Activated T-helper 1 cell treated with Interleukin-2 at 50 U/mL for 16 hours (primary cell): ENCODE measurements at places on chromosomes 12 and 14.

DNA sequence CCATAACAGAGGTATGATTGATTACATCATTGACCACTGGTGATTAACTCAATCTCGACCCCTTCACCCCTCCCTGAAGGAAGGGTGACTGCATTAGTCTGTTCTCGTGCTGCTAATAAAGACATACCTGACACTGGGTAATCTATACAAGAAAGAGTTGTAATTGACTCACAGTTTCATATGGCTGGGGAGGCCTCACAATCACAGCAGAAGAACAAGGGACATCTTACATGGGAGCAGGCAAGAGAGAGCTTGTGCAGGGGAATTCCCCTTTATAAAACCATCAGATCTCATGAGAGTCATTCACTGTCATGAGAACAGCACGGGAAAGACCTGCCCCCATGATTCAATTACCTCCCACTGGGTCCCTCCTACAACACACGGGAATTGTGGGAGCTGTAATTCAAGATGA is 55.9 kb upstream of the TMCC3 start:
- no peak for DNase-seq

GRCh38 chr12:6950811-6951540 is at the start of gene PTPN6:
Gene PTPN6, plus strand, starts transcription at chr12:6951356. Its CDS starts 157 bp downstream, at chr12:6951513.
- DNase-seq: no peak

DNA sequence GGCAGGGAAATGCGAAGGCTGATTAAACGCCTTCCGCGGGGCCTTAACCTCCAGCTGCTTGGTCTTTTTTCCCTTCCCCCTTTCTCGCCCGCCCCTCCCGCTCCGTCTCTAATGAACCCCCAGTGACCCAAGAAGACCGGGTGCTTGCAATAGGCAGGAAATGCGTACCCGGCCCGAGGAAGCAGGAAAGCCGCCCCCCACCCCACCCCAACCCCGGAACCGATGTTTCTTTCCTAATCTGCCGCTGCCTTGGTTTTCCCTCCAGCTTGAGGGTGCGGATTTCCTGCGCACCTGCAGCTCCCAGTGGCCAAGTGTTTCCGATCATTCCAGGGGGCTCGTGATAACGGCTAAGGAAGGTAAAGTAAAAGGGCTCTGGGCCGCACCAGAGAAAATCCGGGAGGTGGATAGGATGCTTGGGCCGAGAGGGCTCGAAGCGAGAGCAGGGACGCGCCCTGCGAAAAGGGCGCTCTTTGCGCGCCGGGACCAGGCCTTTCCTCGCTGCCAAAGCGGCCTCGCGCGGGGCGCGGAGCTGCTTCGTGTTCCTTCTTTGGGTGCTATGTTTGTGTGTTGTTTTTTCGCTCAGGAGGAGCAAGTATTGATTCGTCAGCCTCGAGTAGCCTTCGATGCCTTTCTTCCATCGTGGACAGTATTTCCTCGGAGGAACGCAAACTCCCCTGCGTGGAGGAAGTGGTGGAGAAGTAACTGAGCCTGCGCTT is 983 bp downstream of the MYF6 start:
- DNase-seq: no peak

GRCh38 chr14:100375266-100375962 is 52.3 kb downstream of the SLC25A47 start:
- DNase-seq: no peak

DNA sequence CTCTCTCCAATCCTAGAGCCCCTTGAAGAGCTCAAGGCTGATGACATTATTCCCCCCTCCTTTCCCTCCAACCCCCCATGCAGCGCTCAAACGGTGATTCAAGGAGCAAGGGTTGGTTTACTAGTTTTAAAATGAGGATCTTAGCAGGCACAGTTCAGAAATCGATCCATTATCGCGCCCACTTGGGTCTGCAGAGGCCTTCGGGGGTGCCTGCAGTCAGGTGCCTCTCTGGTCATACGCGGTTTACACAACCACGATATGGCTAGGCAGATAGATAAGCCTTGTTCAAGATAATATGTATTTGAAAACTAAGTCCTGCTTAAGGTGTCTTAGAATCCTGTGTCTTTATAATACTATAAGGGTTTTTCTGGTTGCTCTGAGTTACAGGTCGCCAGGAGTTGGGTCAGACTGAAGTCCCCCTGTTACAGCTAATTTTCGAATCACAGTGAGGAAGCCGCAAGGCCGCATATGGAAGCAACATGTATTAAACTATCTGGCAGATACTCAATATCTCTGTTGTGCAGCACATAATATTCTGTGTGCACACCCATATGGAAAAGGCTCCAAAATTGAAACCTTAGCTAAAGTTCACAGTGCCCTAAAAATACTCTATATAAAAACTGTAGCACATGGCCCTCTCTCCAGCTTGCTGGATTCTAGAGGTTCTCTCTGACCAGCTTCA is 10.0 kb downstream of the BHLHE41 start:
- no peak for DNase-seq

DNA sequence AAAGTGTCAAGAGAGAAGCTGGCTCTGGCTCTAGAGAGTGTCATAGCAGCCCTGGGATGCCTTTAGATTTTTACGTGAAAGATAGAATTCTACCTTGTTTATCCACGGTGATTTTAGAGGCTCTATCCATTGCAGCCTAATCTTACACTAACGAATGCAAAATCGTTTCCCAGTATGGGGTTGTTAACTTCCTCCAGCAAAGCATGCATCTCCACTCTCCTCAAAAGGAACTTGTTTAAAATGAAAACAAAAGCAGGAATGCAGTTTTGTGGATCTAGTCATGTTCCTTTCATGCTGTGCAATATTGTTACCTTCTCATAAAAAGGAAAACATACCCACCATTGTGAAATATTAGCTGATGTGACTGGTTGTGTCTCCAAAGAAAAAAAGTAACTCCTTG is 88.4 kb downstream of the ANO2 start:
- DNase-seq: no peak

DNA sequence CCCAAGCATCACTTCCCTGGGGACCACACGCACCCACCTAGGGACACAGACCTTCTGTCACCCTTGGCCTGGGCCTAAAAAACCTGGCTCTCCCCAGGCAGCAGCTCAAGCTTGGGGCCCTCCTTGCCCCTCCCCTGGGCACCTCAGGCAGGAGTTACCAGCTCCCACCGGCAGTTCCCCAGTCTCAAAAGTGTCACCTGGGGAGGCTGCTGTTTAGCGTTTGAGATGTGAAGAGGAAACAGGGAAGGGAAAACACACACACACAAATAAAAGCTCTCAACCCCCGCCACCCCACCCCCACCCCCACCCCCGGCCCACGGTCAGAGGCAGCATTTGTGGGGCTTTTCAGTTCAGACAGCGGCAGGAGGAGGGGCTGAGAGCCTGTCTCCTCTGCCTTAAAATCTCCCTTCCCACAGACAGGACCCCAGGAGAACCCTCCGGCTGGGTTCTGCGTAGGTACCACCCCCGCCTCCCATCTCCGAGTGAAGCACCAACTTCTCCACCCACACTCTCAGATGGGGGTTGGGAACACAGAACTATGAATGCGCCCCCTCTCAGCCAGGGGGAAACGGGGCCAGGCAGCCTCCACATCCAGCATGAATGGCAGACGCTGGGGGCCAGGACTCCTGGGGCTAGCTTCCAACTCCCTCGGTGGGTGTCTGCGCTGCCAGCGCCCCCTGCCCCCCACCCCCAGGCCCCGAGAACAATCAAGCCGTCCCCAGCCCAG is 3.0 kb downstream of the NCOR2 start:
- no peak for DNase-seq

DNA sequence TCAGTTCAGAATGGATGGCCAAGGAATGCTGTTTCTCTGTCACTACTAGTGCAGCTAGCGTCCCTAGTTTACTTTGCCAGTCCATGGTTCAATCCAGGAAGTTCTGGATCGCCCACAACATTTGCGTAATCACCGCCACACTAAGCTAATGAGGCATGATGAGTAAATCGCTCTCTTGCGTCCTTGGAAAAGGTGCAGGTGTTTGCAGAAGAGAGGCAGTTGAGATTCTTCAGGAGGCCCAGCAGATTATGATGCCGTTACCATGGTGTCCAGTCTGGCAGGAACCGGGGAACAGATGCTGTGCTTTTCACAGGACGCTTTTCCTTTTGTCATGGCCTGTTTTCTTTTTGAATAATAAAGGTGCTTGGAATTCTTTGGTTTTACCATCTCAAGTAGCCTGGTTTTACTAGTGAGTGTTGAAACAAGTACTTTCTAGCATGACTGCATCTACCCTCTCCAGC is 9.0 kb downstream of the TPH2 start:
- no peak for DNase-seq

DNA sequence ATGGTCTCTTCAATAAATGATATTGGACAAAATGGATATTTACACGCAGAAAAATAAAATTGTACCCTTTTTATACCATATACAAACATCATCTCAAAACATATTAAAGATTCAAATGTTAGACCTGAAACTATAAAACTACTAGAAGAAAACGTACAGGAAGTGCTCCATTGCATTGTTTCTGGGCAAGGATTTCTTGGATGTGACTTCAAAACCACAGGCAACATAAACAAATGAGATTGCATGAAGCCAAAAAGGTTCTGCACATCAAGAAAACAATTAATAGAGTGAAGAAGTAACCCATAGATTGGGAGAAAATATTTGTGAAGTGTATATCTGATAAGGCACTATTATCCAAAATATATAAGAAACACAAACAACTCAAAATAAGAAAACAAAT is 812.4 kb downstream of the NRXN3 start:
- no peak for DNase-seq

GRCh38 chr12:132546647-132547046 is 56.7 kb downstream of the FBRSL1 start:
- no peak for DNase-seq

DNA sequence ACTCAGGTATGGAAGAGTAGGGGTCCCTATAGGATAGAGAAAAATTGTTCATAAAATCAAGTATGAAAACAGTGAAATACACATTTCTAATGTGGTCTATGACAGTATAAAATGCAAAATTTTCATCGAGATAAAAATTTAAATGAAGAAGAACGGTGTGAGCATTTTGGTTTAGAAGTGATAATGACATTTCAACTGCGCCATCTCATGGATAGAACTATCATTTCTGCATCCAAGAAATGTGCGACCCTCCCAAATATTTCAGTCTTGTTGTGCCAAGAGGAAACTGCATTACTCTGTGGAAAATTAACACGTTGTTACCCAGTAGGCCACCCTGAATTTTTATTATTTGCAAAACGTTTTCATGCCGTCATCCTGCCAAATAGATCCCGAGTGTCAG is 108.8 kb downstream of the CRACR2A start:
- DNase-seq: no peak

DNA sequence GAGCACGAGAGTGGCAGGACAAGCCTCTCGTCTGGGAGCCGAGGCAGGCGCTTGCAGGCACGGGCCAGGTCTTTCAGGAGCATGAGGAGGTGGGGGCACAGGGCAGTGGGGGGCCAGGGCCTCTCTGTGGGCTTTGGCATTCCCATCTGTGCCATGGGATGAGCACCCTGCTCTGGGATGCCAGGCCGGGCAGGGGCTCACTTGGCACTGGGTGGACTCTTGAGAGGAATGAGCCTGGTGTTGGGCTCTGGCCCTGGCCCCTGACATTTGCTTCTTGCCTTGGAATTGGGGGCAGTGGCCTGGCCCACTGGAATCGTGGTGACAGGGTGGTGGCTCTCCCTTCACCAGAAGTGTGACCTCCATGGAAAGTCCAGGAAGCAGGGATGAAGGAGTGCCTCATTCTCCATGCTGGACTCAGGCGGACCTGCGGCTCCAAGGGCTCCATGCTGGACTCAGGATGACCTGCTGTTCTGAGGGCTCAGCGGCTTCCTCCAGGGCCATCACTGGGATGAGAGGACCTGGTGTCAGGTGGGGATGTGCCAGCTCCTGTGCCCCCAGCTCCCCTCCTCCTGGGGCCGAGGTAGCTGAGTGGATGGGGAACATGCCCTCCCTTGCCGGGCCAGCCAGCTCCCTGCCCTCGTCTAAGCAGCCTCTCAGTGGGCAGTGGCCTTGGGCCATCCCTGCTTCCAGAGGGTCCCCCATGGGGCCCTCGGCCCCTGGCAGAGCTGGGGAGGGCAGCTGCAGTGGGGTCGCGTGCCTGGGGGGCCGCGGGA is 220.3 kb downstream of the KIF26A start:
- no peak for DNase-seq

DNA sequence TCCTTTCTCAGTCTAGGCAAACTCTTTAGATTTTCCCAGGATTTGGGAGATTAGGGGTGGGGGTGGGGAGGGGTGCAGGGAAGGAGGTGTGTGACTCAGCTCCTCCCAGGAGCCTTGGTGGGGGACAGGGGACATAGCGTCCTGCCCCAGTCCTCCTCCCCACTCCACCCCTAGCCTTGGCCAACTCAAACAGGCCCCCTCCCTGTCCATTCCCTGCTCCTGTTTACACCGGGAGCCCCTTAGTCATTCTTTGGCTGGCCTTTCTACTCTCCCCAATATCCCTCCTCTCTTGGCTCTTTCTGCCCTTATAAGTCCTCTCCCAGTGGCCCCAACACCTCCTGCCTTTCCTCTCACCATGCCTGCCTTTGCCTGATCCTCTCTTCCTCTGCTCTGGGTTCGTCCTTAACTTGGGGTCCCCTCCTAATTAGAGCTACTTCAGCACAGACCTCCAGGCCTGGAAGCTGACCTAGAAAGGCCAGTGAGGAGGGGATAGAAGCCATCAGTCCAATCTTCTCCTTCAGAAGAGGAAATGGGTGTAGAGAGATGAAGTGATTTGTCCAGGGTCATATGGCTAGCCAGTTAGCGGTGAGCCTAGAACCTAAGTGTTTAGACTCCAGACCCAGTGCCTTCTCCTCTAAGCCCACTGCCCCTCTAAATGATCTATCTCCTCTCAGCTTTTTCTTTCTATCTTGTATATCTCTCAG is 2.3 kb upstream of the ITGA5 start:
- no peak for DNase-seq
